ENCODE measurements at places on chromosomes 11 and 22.

GRCh38 chr11:2577991-2578928 is 121.5 kb downstream of the KCNQ1OT1 start:
- DNase-seq, result no peak

GRCh38 chr11:57324154-57324885 is 432 bp downstream of the TNKS1BP1 start:
- DNase-seq, result no peak

- no peak for DNase-seq
Measured at GRCh38 chr11:33262011-33262645, 4.9 kb downstream of the HIPK3 start.

GRCh38 chr11:68424101-68424632 is 36.4 kb upstream of the PPP6R3 start:
- no peak for DNase-seq
